ENCODE measurements at places on chromosomes 3 and 15.

DNA sequence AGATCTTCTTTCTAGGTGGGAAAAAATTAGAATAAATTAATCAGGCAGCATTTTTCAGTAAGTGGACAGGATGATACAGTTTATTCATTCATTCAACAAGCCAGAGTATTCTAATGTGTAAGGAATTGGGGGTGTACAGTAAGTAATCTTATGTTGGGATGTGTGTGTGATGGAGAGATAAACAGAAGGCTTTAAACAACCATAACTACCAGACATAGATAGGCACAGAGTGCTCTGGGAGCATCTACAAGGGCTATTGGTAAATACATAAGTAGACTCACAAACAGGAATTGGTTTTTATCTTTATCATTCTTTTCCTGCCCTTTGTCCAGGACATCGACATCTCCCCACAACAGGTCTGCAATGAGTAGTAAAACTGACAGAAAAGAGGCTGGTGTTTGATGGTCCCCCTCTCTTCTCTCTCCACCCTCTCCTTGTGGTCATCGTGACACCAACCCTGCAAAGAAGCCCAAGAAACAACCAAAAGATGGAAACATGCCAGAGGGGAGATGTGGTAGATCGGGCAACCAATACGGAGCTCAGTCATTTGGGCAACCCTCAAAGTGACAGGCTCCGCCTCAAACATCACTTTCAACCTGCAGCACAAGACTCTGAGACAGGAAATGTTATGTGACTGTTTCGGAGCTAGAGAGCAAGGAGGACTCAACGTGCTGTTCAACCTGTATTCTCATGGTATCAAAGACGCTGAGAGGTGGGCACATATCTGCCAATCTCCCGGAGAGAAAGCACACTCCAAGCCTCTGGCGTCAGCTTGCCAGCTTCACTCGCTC, 28.7 kb upstream of the B3GNT5 start:
- no peak for DNase-seq

GRCh38 chr15:23828786-23829185, 141.7 kb upstream of the NDN start:
- no peak for DNase-seq

DNA sequence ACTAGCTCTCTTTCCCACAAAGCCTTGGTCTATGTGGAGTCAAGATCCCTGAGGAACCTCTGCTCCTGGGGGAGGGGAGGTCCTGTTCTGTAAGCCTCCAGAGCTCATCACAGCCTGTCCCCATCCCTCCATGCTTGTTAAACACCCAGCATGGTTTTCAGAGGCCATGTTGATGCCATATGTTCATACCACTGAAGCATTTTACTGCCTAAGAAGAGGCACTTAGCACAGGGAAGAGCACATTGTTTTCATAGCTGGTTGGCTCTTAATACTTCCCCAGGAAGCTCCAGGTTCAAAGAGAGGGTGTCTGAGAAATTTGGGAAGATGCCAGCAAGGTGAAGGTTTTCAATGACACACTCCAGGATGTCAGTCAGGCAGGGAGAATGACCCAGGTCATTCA, 25.6 kb downstream of the CPNE4 start:
- DNase-seq, result no peak

DNA sequence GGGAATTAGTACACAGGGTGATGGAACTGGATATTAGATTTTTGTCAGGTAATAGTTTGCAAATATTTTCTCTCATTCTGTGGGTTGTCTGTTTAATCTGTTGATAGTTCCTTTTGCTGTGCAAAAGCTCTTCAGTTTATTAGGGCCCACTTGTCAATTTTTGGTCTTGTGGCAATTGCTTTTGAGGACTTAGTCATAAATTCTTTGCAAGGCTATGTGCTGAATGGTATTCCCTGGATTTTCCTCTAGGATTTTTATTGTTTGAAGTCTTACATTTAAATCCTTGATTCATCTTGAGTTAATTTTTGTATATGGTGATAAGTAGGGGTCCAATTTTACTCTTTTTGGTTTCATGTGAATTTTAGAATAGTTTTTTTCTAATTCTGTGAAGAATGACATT, 111.3 kb downstream of the ARRDC4 start:
- DNase-seq, result no peak

DNA sequence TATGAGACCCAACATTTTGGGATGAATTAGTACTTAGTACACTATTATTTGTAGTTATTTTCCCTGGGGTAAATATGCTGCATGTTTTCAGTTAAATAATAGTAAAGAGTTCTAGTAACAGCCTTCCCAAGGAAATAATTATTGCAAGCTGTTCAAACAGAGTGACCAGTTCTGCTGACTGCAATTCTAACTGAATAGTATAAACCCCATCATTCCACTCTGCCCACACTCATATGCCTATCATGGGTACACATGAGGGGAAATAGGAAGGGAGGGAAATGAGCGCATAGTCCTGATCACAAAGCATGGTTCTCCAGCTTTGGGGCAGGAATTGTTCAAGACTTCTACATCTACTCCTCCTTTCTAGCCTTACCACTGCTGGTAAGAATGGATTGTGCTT, 18.7 kb downstream of the UQCC5 start:
- DNase-seq, result no peak

DNA sequence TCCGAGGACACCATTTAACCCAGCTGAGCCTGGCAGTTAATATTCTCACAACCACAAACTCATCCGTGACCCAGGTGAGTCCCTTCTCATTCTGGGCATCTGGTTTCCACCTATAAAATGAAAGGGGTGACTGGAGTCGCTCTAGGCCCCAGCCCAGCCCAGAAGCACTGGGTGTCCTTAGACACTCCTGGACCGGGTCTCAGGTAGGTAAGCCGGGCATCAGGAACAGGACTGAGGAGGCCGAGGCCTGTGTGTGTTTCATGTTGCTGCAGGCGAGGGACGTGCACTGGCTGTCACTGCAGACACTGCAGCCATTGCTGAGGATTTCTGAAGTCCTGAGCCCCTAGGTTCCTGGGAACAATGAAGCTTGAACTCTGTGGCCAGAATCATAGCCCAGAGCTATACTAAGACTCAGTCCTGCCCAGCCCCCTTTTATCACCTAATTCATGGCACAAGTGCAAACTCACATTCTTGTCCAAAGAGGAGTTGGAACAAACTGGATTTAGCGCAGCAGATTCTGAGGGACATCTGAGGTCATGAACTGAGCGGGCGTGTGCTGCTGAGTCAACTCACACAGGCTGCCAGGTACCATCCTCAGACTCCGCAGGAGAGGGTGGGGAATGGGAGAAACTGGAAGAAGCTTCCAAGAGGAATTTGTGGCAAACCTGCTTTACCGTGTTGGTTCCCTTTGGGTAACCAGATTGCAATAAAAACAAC, 184.9 kb downstream of the FAM43A start:
- DNase-seq, result no peak

GRCh38 chr3:127254033-127254644, 33.7 kb downstream of the PRR20G start:
- DNase-seq, result no peak

DNA sequence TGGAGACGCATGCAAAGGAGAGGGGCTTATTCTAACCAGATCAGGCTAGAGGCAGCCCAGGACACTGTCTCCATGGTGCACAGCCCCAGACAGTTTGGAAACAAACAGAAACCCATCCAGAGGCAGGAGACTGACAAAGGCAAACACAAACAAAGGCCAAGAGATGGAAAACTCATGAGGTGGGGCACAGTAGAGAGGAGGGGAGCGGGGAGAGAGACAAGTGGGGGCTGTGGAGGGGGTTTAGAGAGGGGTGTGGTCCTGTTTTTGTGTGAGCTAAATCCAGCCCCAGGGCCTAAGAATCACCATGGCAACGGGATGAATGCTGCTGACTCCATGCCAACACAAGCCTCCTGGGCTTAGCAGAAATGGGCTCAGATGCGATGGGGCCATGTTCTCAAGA, 32.3 kb downstream of the PARP16 start:
- DNase-seq, result no peak

- no peak for DNase-seq
These were observed 162.8 kb downstream of the CGGBP1 start for GRCh38 chr3:87895983-87896382.

GRCh38 chr3:137041686-137042085, 83.9 kb downstream of the IL20RB start:
- no peak for DNase-seq

DNA sequence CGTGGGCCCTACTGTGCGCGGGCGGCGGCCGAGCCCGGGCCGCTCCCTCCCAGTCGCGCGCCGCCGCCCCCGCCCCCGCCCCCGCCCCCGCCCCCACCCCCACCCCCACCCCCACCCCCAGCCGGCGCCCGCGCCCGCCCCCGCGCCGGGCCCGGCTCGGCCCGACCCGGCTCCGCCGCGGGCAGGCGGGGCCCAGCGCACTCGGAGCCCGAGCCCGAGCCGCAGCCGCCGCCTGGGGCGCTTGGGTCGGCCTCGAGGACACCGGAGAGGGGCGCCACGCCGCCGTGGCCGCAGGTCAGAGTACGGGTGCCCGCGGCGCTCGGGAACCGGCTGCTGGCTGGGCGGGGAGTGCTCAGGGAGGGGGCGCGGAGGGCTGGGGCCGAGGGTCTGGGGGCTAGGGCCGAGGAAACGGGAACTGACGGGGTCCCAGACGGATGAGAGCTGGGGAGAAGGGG, 1.1 kb upstream of the PPARG start:
- DNase-seq, result no peak

DNA sequence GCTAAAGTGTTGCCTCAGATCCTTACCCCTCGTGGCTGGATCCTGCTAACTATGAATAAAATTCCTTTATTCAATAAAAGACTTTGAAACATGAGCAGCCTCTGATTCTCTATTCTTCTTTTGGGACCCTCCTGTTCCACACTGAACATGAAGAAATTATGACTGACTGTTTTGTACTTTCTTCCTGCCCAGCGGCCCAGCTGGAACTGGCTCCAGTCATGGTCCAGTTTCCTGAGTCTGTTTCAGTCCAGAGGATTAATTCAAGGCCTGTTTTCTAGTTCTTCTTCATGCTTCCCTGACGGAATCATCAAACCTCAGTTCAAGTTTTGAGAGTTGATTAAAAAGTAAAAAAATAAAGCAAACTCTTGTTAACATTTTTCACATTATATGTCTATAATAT, 52.6 kb upstream of the CP start:
- DNase-seq, result no peak

DNA sequence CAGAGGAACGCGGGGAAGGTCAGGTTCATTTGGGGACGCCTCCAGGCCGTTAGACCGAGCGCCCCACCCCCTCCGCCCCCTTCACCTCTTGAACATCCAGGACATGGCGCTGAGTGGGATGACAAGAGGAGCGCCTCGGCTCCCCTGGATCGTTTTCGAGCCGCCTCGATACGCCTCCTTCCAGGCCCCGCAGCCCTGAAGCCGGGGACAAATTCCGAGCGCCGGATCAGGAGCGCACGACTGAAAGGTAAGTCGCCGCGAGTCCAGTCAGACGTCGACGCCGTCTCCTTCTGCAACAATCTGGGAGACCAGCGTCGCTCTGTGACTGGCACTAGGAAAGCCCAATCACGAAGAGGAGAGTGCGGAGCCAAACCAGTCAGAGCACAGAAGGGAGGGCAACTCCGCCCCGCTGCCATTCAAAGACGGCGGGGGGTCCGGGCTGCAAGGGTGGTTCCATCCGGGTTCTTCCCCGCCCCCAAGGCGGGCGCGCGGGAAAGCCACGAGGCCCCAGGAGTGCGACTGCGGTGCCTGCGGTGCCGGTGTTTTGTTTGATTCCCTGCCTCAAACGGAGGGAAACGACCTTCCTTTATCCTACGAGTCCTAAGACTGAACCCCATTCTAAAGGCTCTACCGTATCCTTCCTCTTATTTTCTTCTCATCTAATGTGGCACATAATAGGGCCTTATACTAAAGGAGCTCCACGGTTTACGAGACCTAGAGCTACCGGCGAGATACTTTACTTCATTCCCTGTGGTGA, at the start of gene HLTF:
Gene HLTF, minus strand, starts transcription at position 302 of the 757 bp plus-strand sequence. Its CDS starts 197 bp downstream, at position 105.
- DNase-seq, result peak; percentile 86

GRCh38 chr3:67804578-67804977, 150.2 kb upstream of the SUCLG2 start:
- no peak for DNase-seq

DNA sequence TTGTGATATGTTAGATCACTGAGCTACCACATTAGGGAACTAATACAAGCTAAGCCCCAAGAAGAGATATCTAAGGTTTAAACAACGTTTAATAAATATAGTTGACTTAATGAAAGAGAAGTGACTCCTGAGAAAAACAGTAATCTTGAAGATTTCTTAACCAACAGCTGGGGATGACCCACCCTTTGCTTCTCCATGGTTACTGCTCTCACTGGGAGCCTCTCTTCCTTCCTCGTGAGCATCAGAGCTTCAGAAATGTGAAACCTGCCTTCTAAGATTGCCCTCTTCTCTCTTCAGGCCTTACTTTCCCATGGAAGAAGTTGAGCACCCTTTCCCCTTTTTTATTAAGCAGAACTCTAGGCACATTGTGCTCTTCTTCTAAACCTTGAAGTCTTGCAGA, 132.2 kb upstream of the NR2E3 start:
- no peak for DNase-seq

DNA sequence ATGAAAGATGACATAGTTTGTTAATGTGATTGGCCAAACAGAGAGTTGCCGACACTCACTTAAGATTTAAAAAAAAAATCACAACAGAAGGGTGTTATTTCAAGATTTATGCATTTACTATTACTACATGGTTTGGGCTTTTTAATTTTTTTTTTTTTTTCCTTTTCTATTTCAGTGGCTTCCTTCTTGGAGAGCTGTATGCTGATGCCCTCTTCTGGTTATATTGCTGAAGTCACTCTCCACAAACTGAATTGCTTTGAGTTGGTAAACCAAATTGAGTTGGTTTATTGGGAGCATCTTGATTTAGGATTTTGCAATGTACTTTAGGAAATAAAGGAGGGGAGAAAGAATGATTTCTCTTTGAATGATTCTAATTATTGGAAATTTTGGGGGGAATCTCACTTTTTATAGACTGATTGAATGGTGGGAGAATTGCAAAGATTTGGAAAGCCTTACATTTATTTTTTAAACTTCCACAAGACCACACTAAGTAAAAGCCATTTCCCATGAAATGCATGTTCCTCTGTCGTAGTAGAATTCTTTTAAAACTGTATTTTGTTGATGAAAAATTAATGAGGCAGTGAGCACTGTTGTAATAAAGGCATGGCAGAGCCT, 186.6 kb upstream of the FEZF2 start:
- no peak for DNase-seq

- no peak for DNase-seq
These were observed 2.7 kb downstream of the FAN1 start for GRCh38 chr15:30906366-30906765.

DNA sequence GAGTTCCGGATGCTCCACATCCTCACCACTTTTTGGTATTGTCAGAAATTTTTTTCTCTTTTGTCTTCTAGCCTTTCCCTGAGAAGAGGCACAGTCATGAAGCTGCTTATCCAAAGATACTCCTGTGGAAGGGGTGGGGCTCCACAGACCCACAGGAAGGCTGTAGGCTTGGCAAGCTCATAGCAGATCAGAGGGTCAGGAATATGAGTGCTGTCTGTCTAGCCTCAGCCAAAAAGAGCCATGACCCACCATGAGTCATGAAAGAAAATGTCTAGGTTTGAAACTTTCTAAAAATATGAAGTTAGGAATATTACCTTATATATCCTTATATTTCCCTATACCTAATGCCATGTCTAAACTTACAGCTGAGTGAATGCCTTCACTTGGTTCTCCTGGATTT, 118.2 kb upstream of the THBS1 start:
- no peak for DNase-seq
